ENCODE measurements at places on chromosomes 5 and 9.

- DNase-seq = no peak
Observed at GRCh38 chr5:96080557-96080956, 118.9 kb upstream of the ELL2 start.

- no peak for DNase-seq
Observed at GRCh38 chr5:26237489-26237888, 800.9 kb downstream of the CDH9 start.

DNA sequence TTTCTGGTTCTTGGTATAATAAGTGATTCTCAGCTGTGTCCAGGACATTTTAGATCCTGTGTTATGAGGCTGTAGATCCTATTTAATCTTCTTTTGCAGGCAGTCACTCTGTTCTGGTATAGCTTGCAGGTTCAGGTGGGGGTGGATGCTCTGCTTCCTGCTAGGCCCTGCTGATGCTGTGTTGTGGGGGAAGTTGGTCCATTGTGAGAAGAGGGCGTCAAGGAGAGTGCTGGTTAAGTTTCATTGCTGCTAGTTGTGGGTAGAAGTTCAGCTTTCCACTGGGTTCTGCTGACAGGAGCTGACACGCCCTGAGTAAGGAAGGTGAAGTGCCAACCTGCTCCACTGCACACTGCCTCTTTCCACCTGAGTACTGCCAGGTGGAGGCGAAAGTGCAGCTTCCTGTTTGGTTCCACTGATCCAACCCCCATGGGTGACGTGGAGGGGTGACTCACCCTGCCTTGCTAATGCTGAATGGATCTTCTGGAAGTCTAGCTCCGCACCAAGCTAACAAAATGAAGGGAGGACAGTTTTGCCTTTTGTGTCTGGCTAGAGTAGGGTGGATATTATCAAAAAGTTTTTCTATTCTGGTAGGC is 16.3 kb downstream of the NMRK1 start:
- no peak for DNase-seq

GRCh38 chr5:169296419-169297143 is 4.4 kb downstream of the SLIT3 start:
- DNase-seq = peak; percentile 1

GRCh38 chr9:5326187-5326586 is 13.5 kb downstream of the RLN1 start:
- no peak for DNase-seq

DNA sequence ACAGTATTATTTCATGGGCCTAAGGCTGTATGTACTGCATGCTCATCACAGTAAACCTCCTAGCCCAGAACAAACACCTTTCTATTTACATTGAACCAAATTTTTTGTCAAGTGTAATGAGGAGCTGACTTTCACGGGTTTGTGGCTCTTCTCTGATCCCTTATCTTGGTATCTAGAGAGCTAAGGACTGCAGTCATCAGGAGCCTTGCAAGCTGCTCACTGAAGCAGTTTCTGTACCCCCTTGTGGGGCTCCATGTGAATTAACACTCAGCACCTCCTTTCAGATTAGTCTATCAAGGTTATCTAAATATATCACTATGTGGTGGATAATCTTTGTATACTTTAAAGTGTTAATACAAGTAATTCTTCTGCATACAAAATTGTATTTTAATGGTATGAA is 108.2 kb downstream of the AUH start:
- no peak for DNase-seq

- DNase-seq = no peak
Observed at GRCh38 chr9:5446451-5447236, 3.7 kb upstream of the CD274 start.

All from NCI-H1092 treated with DMSO at 0.1 percent for 48 hours (cell line).